ENCODE measurements at places on chromosomes 6 and 20.

DNA sequence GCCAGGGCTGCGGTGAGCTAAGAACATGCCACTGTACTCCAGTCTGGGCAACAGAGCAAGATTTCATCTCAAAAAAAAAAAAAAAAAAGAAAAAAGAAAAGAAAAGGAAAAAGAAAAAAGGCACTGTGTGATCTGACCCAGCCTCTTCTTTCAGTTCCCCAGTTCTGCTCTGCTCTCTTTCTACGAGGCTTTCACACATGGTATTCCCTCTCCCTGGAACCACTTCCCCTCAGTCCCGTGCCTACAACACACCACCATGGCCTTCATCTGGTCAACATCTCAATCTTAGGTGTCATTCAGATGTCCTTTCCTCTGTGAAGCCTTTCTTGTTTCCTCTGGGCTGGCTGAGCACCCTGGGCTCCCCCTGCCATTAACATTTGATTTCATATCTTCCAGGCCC is 2.3 kb upstream of the DSN1 start:
- DNase-seq, result no peak

DNA sequence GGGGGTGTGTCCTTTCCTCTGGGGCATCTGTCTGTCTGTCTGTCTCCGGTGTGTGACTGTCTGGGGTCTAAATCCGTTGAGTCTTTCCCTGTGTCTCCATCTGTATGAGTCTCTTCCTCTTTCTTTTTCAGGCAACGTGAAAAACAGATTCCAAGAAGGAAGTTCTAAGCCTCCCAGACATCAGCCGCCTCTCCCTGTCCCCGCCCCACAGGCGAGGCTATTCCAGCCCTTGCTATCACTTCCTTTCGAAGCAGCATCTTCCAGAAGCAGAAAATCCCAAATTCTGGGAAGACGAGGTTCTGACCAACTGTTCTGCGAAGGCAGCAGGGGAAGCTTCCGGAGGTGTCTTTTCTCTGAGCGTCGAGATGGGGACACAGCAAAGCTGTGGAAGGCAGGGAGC is 34.0 kb downstream of the PMEPA1 start:
- no peak for DNase-seq

DNA sequence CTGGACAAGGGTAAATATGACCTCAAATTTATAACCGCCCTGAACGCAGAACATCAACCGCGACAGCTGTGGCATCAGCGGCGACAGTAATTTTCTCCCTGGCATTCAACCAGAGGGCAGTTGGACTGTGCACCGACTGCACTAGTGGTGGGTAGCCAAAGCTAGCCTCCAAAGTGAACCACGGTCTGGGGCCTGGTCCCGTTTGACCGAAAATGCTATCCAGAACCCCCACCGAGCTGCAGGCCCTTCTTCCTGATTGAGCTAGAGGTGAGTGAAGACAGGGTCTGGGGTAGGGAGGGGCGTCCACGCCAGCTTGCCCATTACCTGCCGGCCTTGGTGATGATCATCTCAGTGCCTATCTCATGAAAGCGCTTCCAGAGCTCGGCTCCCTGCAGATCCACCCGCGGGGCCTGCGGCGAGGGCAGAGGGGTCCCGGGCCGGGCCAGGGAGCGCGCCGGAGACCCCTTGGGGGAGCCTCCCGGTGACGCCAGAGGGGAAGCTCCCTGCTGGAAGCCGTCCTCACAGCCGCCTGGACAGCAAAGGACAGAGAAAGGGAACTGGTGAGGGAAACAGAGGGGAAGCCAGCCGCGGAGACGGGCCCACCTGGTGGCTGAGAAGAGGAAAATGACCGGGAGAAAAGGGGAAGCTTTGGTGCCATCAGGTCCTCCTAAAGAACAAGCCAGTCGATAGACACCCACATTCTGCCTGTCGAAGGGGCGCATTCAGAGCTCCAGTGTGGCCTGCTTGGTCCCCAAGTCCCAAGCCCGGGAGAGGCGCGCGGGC is 2.0 kb downstream of the TBX18 start:
- DNase-seq, result peak; percentile 74

- peak; percentile 92 for DNase-seq
These were observed 14.1 kb upstream of the TENT5A start for GRCh38 chr6:81766482-81767069.

DNA sequence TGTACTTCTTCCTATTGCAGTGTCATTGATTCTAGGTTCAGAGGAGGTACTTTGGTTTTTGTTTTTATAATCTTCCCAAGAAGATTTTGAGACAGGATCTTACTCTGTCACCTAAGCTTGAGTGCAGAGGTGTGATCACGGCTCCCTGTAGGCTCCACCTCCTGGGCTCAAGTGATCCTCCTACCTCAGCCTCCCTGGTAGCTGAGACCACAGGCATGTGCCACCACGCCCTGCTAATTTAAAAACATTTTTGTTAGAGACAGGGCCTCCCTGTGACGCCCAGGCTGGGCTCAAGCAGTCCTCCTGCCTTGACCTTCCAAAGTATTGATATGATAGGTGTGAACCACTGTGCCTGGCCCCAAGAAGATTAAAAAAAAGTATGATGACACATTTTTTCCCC is 3.4 kb upstream of the SLC17A5 start:
- DNase-seq, result no peak

DNA sequence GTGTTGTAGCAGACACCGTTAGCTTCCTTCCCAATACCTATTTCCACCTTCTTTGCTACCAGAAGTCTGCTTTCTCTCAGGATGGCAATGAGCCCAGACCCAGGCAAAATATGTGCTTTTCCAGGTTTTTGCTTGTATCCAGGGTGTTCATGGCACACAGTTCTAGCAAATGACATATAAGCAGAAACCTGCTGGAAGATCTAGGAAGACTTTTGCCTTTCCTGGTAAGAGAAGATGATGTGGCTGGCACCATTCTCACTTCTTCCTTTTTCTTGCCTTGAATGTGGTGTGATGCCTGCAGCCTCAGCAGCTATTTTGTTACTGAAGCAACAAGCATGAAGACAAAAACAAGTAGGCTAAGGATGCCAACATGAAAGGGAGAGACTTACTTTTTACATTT is 19.2 kb upstream of the TBC1D22B start:
- no peak for DNase-seq

Measured in endothelial cell of umbilical vein (primary cell).